ENCODE measurements at places on chromosomes 3 and 15.

GRCh38 chr3:149442851-149443544 lies 31.5 kb upstream of the TM4SF4 start:
- DNase-seq = no peak

DNA sequence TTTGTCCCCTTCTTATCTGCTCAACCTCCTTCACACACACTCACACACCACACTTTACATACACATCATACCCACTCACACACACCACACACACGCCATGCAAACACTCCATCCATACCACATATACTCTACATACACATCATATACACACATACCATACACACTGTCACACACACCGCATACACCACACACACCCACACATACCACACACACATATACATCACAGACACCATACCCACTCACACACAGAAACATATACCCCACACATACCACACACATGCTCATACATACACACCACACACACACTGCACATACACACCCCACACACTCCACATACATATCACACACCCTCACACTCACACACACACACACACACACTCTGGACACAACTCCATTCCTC lies 54.3 kb upstream of the ACP3 start:
- no peak for DNase-seq

- DNase-seq = no peak
Measured at GRCh38 chr3:4497843-4498324, 4.7 kb downstream of the ITPR1 start.

DNA sequence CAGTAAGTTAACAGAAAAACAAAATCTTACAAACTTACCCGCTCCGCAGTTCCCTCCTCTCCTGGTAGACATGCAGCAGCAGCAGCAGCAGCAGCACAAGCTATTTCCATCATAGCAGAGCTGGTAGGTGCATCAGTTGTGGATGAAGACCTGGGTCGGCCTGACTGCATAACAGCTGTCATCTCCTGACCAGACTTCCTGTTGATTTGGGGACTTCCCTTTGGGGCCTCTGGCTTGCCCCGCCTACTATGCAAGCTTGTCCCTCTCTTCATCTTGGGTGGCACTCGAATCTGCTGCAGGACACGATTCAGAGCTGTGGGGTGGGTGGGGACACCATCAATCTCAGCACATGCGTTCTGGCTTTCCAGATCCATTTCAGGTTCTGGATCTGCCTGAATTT lies 65.7 kb downstream of the TMCC1 start:
- peak; percentile 17 for DNase-seq

DNA sequence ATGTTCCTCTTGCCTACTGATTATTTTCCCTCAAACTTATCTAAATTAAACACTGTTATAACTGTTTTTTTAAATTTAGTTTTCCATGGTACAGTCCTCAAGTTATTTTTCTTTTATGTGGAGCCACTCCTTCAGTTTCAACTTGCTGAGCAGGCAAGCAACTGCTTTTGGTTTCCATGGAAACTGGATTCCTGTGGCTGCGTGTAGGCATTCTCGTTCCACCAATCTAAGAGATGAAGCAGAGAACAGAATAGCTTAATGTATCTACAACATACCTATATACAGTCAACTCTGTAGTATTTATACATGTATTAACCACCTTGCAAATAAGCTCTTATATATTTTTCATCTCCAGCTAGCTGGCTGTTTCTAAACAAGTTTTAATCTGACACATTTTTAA lies 25.8 kb upstream of the ANXA2 start:
- DNase-seq = no peak

DNA sequence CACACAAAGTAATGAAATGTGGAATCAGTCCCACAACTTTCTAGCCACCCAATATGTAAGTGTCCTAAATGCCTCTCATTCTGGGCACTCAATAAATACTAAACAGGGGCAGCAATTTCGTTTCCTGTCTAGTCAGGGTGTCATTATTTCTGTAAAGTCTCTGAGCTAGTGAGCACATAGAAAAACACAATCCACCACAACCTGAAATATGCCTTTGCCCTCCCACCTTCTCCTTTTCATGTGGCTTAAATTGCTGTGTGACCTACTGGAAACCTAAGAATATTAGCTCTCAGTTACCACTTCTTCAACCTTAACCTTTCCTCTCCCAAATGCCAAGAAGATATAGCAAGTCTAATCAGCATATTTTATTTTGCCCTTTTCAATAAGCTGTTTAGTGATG lies 456.3 kb upstream of the KCNMB2 start:
- DNase-seq = no peak

- DNase-seq = no peak
Measured at GRCh38 chr15:37377428-37377827, 277.1 kb upstream of the MEIS2 start.
